Kidney epithelial cell (primary cell): ENCODE measurements at places on chromosomes 1 and 21. TPM values are rescaled to one million over a fixed set of nuclear protein-coding genes. Genes with fewer than 3 reads are reported as not detected.

The RLF gene
- 14.0 and 16.7 TPM in 2 replicates for total RNA-seq

GRCh38 chr1:28364888-28365287 is 4.7 kb upstream of the PHACTR4 start:
- DNase-seq, result no peak

The TRABD2B gene
- total RNA-seq, result 0.92 and 1.2 TPM in 2 replicates

- DNase-seq, result no peak
These were observed 125.9 kb upstream of the VAMP3 start for GRCh38 chr1:7644961-7645750.

The SLC2A5 gene
- total RNA-seq, result 0.07 TPM in 1 of 2 replicates, not detected in the other

The IQCC gene
- 2.5 and 5.3 TPM in 2 replicates for total RNA-seq

GRCh38 chr1:38085666-38086330 is 39.2 kb upstream of the POU3F1 start:
- DNase-seq, result no peak

GRCh38 chr1:55428944-55429931 is 214.1 kb upstream of the USP24 start:
- DNase-seq, result peak; percentile 99

DNA sequence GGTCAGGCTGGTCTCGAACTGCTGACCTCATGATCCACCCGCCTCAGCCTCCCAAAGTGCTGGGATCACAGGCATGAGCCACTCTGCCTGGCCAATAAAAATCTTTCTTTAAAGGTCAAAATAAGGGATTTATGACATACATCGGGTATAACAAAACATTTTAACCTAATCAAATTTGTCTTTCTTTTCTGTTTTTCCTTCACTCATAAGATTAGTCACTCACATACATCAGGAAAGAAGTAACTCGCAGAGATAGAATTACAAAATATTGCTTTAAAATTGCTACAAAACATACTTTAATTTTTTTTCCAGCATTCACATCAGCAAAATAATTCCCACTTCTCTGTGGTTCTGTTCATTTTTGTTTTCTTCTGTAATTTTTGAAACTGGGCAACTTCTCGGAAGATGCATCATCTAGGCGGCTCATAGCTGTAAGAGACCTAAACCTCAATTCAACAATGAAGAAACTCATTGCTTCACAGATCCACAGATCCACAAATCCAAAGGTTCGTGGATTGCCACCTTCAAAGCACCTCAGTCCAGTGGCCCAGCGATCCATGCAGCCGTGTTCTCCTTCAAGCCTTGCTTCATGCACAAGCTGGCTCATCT is 39.7 kb downstream of the NEK2 start:
- DNase-seq, result no peak

The TMPRSS3 gene
- total RNA-seq, result 3.8 and 4.1 TPM in 2 replicates

- DNase-seq, result no peak
These were observed 155.2 kb downstream of the NR5A2 start for GRCh38 chr1:200182701-200183100.

The TMEM125 gene
- 15.7 and 16.2 TPM in 2 replicates for total RNA-seq

The OR2AK2 gene
- not detected in 2 replicates for total RNA-seq

The UBL4B gene
- not detected in 2 replicates for total RNA-seq

- no peak for DNase-seq
These were observed 19.1 kb downstream of the LRRC38 start for GRCh38 chr1:13494712-13495111.

The SLFNL1 gene
- total RNA-seq, result 0.41 TPM in 1 of 2 replicates, not detected in the other

The GCSAML gene
- total RNA-seq, result 0.04 TPM in 1 of 2 replicates, not detected in the other

DNA sequence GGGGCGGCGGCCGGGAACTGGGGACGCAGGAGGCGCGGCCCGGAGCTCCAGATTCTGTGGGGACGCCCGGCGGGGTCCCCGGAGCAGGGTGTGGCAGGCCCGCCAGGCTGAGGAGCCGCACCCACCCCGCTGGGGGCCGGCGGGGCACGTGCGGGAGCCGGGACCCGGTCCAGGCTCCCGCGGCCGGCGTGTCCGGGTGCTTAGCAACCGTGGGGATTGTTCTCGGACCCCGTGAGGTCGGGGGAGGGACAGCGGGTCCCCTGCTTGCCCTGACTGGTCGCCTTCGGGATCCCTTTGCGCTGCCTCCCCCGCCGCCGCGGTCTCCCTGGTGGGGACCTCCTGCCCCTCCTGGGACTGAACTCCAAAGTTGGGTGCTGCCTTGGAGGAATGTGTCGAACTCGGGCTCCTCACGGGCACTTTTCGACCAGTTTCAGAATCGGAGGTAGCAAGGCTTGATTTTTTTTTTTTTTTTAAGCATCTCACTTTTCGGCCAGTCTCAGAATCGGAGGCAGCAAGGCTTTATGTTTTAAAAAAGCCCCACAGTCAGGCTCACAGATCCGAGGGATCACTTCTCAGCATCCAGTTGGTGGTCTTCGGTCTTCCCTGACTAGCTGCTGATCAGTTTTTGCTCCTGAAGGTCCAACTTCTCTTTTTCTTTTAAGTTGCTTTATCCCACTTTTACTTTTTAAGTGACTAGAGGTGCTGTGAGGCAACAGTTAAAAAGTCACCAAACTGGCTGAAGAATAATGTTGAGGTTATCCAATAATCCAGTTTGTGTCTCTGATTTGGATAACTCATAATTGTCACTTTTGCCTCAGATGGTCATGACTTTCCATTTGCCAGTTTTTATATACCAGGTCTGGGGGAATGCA is 648 bp downstream of the FAM76A start:
- DNase-seq, result no peak

GRCh38 chr1:8384577-8384976 is 66.7 kb downstream of the SLC45A1 start:
- DNase-seq, result no peak

- DNase-seq, result no peak
These were observed 4.1 kb upstream of the HPCA start for GRCh38 chr1:32881871-32882850.

The TNFRSF14 gene
- 14.7 and 16.8 TPM in 2 replicates for total RNA-seq

- no peak for DNase-seq
These were observed 4.8 kb upstream of the TFF3 start for GRCh38 chr21:42319851-42320572.

- DNase-seq, result no peak
These were observed 38.6 kb downstream of the C21orf91 start for GRCh38 chr21:17780539-17780938.

The CCDC190 gene
- not detected in 2 replicates for total RNA-seq

- DNase-seq, result no peak
These were observed 6.5 kb upstream of the TNFSF4 start for GRCh38 chr1:173213665-173214064.

DNA sequence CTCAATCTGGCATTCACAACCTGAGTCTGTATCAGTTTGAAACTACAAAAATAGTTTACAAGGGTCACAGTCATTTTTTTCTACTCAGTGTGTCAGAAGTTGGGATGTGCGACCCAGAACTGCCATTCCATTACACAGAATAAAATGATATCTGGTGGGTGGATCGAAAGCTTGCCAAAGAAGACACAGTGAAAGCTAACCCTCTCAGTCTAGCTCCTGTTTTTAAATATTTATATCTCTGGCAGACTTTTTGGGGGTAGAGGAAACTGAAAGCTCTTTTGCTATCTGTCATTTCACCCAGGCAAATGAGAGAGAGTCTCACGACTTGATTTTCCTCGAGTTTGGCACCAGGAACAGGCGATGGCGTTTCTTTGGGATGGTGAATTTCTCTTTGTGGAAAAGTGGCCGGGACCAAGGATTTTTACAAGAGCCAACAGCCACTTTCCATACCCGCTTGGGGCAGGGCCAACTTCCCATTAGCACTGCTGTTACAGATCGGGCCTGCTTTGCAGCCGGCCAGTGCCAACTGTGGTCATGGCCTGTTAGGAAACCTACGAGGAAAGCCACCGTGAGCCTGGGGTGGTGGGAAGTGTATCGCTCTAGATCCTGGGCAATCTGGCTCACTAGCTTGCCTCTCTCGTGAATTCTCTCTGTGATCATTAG is 185.5 kb upstream of the NFIA start:
- DNase-seq, result no peak

GRCh38 chr1:10628685-10629084 is 153.9 kb downstream of the PEX14 start:
- no peak for DNase-seq

- DNase-seq, result peak; percentile 23
These were observed 31.1 kb upstream of the HSD3B1 start for GRCh38 chr1:119475866-119476439.

The KAZN gene
- 2.8 and 6.4 TPM in 2 replicates for total RNA-seq

The ZBTB40 gene
- total RNA-seq, result 16.3 and 19.0 TPM in 2 replicates

The BMP8A gene
- 0.58 and 1.7 TPM in 2 replicates for total RNA-seq

The TTLL7 gene
- total RNA-seq, result 2.4 and 4.4 TPM in 2 replicates

- DNase-seq, result no peak
These were observed 245.6 kb downstream of the SIPA1L2 start for GRCh38 chr1:232384171-232384883.

The CDK18 gene
- 12.1 and 14.0 TPM in 2 replicates for total RNA-seq

- no peak for DNase-seq
These were observed 25.1 kb upstream of the LSS start for GRCh38 chr21:46253610-46254124.

GRCh38 chr21:46603228-46603627 is 1.7 kb downstream of the S100B start:
- DNase-seq, result no peak

The IL19 gene
- not detected in 2 replicates for total RNA-seq

DNA sequence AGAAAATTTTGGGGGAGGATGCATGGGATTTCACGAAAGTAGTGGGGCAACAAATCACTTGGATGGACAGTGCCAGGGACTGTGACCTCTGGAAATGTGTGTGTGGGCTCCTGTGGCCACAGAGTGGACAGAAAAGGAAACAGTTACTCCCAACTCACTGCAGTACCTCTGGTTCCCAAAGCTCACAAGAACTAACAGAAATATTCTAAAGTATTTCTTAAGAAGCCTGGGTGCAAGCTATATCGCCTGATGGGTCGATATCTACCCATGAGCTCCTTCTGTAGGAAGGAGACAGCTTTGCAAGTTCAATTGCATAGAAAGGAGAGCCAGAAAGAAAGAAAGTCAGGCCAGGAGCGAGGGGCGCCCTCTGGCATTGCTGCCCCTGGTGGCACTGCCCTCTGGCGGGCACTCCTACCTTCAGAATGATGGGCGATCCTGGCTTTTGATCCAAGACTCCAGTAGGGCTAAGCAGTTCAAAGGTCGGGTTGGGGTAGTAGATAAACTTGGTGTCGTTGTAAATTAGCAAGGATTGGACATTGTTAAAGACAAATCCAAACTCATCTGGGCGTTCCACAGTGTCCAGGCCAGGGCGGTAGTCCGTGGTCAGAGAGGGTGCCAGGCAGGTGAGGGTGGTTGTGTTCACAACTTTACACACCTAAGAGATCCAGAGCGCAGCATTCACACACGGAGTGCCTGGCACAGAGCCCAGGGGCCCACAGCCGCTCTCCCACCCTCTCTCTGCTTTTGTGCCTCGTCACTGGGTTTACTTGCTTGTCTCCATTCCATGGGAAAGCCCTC is 134.7 kb upstream of the CD34 start:
- DNase-seq, result no peak

- DNase-seq, result no peak
These were observed 25.3 kb downstream of the OPTC start for GRCh38 chr1:203519053-203519840.

The CNR2 gene
- not detected in 2 replicates for total RNA-seq
